ACHN (cell line): ENCODE measurements at places on chromosomes 4 and X.

DNA sequence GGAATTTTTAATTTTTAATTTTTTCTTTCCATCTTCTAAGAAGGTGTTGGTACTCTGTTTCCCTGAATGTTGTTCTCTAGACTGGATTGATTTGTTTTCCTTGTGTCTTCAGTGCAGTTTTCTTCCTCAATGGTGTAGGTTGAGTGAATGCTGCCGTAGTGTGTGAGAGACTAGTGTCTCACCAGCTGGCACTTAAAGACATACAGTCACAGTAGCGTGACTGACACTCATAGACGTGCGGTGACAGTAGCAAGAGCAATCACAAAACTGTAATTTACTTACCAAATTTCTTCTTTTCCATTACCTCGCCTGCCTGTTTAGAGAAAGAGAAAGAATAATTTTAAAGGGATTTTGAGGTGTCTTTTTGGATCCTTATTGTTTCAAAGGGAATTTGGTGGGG is 21.4 kb upstream of the PGM2 start:
- DNase-seq: no peak

- DNase-seq: peak; percentile 6
Measured at GRCh38 chrX:103157496-103158316, 57.2 kb upstream of the BEX4 start.

- DNase-seq: no peak
Measured at GRCh38 chr4:4502694-4503311, 39.0 kb downstream of the STX18 start.

DNA sequence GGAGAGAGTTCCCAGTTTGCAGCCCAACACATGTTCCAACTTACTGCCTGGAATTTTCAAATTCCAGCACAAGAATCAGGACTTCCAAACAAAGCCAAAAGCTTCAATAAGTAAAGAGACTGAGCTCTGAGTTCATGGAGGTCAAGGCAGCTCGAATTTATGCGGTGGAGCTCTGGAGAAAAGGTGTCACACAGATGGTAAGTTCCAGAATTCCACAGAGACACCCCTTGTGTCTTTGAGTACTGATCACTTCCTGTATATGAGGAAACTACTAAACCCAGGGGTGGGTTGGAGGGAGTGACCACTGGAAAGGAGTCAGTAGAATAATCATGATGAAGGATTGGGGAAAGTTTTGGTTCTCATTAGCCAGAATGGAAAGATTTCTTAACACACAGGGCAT is 118.5 kb upstream of the GUCY1A1 start:
- no peak for DNase-seq

GRCh38 chrX:1453395-1453783 is 680 bp upstream of the ASMTL start:
- no peak for DNase-seq

DNA sequence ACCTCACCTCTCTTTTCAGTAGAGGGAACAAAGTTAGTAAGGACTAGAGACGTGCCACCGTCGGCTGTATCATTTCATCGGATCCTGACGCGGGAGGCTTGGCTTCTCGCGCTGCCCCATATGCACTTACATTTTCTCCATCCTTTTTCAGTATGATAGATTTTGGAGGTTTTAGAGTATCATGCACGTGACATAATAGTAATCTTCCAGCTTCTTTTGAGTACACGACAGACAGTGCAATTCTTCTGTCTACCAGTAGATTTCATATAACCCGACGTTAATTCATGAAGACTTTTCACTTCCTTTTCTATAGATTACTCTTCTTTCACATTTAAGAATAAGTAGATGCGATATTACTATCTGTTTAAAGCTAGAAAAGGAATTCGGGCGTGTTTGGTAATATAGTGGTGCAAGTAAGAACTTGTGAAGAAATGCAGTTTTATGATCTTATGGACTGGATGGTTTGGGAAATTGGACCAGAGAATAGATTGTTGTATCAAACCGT is 1.0 kb downstream of the CDS1 start:
- no peak for DNase-seq

DNA sequence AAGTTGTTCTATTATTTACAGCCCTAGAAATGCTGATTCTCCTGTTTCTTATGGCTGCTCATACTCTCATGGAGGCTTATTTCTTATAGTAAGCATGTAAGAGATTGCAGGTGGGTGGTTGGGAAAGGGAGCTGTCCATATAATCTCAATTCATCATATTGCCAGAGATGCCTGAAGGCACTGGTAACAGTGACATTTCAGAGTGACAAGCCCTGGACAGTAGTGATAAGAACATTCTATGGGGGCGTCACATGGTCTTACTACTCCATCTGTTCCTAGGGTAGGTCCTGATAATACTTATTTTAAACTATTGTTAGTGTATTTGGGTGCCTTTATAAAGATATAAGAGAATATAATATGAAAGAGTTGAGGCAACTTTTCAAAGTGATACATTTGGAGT is 171.5 kb downstream of the CFAP299 start:
- no peak for DNase-seq

DNA sequence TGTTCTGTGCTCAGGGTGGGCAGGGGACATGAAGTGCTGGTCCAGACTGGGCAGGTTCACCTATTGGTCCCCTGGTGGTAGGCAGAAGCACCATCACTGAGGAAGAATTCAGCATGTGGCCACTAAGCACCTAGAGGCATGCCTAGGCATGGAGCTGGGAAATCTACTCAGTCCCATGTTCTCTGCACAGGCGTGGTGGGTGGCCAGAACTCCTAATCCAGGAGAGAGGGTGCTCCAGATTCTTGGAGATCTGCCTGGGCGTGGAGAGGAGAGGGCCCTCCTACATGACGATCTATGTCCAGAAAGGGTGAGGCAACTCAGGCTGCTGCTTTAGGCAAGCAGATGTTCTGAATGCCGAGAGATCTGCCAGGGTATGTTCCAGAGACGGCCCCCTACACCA is 44.6 kb upstream of the MAGEC2 start:
- DNase-seq: no peak
